NAMALWA (cell line): ENCODE measurements at places on chromosomes 2 and 18.
A peak's percentile ranks its signal among the peaks of the same experiment; 100 is the strongest.

DNA sequence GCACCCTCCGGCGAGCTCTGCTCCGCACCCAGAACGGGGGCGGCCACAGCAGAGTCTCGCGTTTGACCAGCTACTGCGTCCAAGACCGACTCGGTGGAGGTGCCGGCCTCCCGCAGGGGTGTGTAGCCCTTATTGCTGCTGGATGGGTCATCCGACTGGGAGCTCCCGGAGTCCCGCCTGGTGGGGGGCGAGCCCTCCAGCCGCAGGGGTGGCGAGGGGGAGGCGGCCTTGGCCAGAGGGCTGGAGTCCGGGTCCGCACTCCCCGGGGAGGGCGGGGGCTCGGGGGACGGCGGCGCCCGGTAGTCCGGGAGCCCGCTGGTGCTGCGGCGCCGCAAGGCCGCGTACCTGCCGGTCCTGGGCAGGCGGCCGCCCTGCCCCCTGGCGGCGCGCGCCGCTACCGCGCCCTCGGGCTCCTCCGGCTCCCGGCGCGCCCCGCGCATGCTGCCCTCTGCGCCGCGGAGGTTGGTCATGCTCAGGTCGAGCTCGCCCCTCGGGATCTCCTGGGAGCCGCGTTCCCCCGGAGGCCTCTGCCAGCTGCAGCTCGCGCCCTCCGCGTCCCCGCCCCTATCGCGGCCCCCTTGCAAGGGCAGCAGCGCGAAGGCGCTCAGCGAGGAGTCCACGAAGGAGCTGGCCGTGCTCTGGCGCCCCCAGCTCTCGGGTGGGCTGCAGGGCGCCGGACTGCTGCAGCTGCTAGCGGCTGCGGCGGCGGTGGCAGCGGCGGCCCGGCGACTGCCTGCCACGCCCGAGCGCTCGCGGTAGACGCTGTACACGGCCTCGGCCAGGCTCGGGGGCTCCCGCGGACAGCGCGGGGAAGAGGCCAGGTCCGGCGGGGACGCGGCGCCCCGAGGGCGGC, 4.8 kb downstream of the TMEM200C start:
- DNase-seq = no peak

GRCh38 chr18:49016648-49017539, 66.1 kb upstream of the SMAD7 start:
- DNase-seq = no peak

DNA sequence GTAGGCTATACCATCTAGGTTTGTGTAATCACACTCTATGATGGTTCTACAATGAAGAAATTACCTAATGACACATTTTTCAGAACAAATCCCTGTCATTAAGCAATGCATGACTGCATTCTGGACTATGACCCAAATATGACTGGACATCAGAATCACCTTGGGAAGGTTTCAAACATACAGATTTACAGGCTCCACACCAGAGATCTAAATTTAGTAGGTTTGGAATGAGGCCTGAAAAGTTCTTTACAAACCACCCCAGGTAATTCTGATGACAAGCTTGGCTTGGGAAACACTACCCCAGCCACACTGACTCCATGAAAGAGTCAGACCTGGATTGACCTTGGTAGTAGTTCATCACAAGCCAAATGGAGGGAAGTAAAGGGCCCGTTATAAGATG, 52.2 kb upstream of the NFE2L2 start:
- no peak for DNase-seq

DNA sequence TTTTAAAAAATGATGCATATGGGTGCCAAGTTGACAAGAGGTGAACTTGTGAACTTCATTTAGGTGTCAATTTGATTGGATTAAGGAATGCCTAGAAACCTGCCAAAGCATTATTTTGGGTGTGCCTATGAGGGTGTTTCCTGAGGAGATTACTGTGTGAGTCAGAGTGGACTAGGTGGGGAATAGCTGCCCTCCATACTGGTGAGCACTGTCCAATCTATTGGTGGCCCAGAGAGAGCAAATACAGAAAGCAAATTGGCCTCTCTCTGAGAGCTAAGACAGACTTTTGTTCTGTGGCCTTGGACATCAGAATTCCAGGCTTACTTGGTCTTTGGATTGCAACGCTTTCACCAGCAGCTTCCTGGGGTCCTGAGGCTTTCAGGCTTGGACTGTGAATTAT, 388.0 kb downstream of the SUCLG1 start:
- no peak for DNase-seq

DNA sequence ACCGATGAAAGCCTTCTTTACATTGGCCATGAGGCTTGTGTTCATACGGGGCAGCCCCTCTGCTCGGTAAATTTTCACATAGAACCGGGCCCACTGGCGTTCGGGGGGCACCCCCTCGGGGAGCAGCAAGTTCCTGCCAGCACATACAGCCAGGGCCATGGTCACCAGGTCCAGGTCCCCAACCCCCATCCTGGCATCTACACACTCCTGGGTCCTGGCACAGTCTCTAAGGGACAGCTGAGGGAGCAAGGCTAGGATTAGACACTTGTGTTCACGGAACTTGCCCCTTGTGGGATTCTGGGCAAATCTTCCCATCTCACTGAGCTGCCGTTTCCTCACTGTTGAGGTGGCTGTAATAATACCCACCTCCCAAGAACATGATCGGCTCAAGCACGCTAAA, 5.6 kb upstream of the OTOF start:
- DNase-seq = no peak

- peak; percentile 73 for DNase-seq
Measured at GRCh38 chr2:16525265-16525887, 140.3 kb downstream of the CYRIA start.

DNA sequence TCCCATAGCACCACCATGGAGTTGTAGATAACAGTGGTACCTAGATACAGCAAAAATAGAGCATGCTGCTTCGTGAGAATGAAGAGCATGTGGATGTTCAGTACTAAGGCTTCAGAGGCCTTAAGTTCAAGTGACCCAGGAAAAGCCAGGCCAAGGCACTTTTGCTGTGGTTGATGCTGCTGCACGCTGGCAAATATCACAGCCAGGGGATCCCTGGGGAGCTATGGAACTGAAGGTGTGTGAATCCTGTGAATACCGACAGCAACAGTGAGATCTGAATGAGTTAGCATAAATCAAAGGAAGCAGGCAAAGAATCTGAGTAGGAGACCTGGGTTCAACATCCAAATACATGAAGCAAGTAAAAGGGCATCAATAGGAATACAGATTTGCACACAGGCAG, 158.6 kb upstream of the THUMPD2 start:
- DNase-seq = no peak

DNA sequence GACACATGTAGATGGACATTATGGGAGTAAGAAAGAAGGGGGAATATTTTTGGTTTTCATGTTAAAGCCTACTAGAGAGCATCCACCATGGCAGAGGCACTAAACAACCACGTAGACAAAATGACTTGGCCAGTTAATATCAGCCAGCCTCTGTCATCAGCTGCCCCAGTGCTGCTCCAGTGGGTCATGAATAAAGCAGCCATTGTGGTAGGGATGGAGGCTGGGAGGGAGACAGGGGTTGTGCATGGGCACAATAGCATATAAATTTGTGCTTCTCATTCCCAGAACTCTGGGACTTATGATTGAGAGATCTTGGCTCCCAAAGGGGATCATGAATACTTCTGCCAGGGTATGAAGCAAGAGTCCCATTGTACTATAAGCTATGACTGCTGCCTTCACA, 31.1 kb upstream of the CXCR4 start:
- DNase-seq = no peak

GRCh38 chr2:23826040-23826439, 100.9 kb downstream of the ATAD2B start:
- DNase-seq = no peak

DNA sequence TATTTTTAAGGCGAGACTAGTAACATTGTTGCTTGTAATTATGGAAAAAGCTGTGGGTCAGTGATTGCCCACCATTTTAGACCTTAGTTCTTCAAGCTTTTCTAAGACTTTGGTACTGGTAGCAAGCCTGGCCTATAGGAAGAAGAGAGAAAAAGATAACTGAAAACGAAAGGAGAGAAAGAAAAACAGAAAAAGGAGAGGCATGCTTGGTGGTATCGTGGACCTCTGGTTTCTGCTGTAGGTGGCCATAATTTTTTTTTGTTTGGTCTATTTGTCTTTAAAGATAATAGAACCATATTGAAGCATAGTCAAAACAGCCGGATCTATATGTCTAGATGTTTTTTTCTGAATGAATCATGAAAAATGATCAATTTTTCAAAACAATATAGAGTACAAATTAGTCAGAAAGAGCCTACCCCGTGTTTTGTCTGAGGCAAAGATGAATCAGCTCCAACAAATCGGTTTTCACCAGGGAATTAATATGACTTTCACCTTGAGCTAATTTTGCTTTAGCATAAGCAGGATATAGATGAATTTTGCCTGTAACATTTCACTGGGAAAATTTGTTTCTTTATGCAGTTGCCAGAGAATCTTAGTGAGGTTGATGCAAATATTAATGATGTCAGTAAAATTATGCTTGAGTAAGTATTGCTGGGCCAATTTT, 45.7 kb downstream of the CCDC85A start:
- no peak for DNase-seq

DNA sequence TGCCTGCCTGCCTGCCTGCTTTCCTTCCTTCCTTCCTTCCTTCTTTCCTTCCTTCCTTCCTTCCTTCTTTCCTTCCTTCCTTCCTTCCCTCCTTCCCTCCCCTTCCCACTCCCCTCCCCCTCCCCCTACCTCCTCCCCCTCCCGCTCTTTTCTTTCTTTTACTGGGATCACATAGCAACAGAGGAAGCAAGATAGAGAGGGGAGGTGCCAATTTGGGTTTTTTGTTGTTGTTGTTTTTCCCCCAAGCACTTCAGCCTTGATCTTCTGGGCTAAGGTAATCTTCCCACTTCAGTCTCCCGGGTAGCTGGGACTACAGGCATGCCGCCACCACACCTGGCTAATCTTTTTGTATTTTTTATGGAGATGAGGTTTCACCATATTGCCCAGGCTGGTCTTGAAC, 20.0 kb downstream of the PPM1B start:
- no peak for DNase-seq

DNA sequence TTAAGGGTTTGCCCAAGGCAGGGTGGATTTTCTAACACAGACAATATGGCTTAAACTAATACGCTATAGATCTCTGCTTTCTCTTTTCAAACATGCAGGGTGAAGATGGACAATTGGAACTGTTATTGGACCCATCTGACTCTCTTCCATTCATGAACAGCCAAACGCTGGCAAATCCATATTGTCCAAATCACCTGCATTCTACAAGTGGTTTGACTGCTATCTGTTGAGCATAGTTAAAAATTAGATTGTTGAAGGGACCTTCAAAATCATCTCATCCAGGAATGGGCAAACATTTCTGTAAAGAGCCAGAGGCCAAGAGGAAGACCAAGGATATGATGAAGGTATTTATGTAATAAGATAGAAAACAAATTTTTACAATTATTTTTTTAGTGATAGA, 65.6 kb downstream of the EPHA4 start:
- DNase-seq = no peak

- DNase-seq = no peak
Measured at GRCh38 chr2:238716585-238716984, 131.3 kb upstream of the TWIST2 start.

DNA sequence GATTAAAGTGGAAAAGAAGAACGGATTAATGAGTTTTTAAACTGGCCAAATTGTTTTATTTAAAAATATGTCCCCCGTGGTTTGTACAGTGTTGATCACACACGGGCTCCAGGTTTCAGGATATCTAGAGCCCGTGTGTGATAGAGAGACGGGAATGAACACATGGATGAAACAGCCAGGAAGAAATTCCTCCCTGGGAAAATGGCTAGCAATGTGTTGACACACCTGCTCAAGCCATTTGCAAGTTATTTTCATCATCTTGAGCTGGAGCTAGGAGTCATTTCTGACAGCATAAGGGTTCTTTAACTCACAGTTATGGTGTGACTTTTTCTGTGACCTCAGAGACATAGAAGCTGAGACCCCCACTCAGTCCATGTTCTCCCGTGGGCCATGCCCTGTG, 81.6 kb downstream of the LRRFIP1 start:
- DNase-seq = no peak

DNA sequence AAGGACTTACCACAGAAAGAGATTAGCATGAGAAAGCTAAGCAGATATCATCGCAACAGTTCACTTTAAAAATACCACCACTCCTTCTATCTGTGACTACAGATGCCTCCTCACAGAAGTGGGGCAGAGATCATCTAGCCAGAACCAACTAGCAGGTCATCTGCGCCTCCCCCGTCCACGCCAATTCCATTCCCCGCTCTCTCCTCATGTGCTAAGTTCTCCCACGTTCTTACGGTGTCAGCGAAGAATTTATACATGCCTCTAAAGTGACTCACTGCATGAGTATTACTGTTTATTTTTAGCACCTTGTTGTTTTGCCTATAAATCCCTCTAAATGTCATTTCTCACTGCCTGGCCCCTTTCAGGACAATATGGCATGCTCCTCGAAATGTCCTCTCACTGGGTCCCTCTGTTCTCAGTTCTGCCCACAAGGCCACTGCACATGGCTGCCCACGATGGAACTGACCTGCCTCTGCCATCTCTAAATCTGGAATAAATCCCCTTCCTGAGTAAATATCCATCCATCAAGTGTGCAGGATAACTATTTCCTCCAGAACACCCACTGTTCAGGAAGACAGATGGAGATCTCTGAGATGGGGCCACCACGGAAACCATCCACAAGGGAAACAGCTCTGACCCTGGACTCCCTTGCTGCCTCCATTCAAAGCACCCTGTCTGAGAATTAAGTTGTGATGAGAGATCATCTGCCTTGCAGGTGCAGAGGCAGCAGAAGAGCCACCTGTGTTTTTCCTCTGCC, 137.7 kb downstream of the IRS1 start:
- no peak for DNase-seq

GRCh38 chr2:48227617-48228344, 302.2 kb upstream of the STON1 start:
- DNase-seq = peak; percentile 54

DNA sequence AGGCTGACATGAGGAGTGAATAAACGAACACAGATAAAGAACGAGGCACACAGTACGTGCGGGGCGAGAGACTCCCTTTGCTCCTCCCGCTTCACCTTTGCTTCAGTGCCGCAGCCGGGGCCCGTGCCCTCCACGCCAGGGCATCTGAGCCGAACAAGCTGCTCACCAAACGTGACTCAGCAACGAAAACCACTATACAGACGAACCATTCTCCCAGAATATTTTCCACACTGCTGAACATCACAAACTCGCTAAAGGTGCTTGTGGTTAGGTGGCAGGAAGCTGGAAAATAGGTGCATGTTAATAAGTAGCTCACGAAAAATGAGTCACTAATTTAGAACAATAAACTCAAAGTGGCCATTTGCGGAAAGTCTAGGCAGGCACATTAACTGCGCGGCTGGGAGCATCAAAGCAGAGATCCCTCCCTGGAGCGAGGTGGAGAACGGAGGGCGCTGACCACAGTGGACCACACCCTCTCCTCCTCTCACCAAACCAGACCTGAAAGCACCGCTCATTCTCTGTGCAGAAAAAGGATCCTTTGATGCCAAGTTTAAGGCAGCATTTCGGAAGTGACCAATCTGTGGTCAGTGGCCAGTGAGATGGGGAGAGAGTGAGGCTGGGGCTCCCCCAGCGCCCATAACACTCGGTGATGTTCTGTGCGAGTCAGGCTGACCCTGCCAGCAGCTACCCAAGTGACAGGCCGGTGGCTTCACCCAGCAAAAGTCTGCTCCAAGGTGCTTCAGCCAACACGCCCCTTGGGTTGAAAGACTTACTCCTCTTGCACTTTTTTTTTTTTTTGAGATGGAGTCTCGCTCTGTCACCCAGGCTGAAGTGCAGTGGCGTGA, 153.2 kb downstream of the HDAC4 start:
- DNase-seq = no peak
